Osteocyte (in vitro differentiated cells): ENCODE measurements at places on chromosomes 1 and 21. TPM values are rescaled to one million over a fixed set of nuclear protein-coding genes. Genes with fewer than 3 reads are reported as not detected.
A peak's percentile ranks its signal among the peaks of the same experiment; 100 is the strongest.

DNA sequence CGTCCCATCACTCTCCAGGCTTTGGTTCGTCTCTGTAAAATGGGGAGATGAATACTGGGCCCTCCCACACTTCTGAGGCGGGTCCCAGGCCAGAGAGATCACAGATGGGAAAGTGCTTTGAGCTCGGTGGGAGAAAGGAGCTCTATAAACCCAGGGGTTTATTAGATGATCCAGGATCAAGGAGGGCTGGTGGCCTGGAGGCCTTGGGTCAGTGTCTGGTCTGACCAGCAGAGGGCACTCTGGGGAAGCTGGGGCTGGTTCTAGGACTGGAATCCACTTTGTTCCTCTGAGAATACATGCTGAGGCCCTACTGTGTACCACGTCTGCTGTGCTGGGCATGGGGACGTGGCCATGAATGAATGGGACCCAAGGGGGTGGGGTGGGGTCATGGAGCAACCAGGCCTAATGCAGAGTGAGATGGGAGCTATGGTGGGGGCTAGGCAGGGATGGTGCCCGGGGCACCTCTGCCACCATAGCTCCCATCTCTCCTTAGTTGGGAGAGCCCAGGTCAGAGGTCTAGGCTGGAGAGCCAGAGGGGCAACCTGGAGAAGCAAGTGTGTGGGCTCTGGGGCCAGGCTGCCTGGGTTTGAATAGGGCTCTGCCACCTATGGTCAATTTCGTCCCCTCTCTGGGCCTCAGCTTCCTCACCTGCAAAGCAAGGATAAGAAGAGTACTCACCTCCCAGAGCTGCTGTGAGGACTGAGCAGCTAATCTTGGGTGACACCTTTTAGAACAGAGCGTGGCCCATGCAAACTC lies 9.0 kb upstream of the FAM131C start:
- no peak overlapping the region for H3K27ac ChIP-seq
- no peaks in the 10 kb centered on the region for H3K36me3 ChIP-seq
- H3K4me3 ChIP-seq, result no peak overlapping the region
- no peaks in the 10 kb centered on the region for H3K27me3 ChIP-seq

Gene C1QC
- total RNA-seq, result not detected in 2 replicates

DNA sequence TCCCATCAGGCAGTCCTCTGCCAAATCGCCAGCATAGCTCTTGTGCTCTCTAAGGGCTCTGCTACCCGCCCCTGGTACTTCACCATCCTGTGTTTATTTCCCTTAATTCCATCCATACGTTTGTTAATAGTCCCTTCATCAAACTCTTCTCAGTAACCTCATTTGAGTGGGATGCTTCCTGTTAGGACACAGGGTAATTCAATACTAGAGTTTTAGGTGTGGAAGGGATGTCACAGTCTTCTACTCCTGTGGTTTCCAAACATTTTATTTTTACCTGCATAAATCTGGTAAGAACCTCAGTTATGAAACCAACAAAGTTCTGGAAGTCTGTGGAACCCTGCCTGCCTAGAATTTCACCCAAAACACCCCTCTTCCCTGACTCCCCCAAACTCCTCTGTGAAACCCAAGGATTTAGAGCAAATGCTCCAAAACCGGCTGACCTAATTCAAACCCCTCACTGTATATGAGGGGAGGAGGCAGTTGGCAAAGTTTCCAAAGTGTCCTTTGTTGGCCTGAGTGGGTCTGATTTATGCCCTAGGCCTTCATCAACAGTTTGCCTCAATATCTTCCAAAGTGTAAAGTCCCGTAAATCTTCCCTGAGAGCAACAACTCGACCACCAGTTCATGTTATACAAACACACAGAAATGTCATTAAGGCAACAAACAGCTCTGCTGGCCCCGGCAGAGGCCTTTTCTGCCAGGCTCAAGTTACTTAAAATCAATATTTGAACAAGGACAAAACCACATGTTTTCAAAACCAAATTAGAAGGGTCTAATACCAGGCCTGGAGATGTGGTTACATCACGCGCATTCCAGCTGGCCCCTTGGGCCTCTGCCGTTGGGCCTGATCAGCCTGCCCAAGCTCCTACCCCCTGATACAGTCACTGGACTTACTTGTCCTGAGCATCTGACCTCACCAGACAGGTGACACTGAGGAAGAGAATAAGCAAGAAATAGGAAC lies 82.4 kb upstream of the FGGY start:
- peak; percentile 84 for DNase-seq
- H3K4me1 ChIP-seq, result peaks cover 27% of the 10 kb centered on the region

- no peak overlapping the region for H3K4me3 ChIP-seq
- no peak overlapping the region for H3K27ac ChIP-seq
- peaks cover 7% of the 10 kb centered on the region for H3K36me3 ChIP-seq
- no peak for DNase-seq
Measured at GRCh38 chr1:28266920-28267322, 7.6 kb downstream of the SESN2 start.

- H3K27ac ChIP-seq, result no peak overlapping the region
- no peaks in the 10 kb centered on the region for H3K27me3 ChIP-seq
Measured at GRCh38 chr1:19361611-19362147, 49.6 kb downstream of the SLC66A1 start.

DNA sequence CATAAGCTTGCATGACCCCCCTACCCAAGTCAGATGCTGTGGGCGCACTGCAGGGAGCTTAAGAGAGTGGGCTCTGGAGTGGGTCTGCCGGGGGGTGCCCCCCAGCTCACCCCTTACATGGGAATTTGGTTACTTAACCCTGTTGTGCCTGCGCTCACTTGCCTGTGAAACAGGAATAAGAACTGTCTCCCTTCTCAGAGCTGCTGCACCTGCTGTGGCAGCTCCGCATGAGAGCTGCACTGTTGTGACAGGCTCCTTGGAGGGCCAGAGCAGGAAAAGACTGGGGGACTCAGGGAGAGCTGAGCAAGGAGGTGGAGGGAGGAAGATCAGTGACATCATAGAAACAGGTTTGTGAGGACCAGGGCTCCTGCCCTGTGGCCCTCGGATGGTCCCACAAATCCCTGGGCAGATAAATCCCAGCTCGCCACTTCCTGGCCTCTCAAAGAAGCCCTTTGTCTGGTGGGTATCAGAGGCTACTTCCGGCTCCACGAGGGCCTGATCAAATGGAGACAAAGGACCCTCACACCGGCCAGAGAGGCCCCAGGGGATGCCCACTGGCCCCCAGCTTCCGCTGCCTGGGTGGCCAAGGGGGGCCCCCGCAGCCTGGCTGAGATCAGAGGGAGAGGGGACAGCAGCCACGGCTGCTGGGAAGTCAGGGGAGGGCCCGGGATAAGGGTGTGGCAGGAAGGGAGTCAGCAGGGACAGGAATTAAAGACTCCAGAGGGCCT lies 28.9 kb upstream of the LAPTM5 start:
- H3K4me1 ChIP-seq, result peaks cover 21% of the 10 kb centered on the region
- H3K4me3 ChIP-seq, result no peak overlapping the region
- peaks cover 8% of the 10 kb centered on the region for H3K27me3 ChIP-seq
- H3K36me3 ChIP-seq, result no peaks in the 10 kb centered on the region
- no peak for DNase-seq
- no peak overlapping the region for H3K27ac ChIP-seq

Gene BNIPL
- 0.55 and 0.81 TPM in 2 replicates for total RNA-seq

GRCh38 chr1:231272880-231273279 lies 31.9 kb downstream of the GNPAT start:
- H3K4me1 ChIP-seq, result peaks cover 3% of the 10 kb centered on the region
- no peaks in the 10 kb centered on the region for H3K27me3 ChIP-seq
- H3K36me3 ChIP-seq, result peaks cover 49% of the 10 kb centered on the region
- H3K27ac ChIP-seq, result no peak overlapping the region
- DNase-seq, result no peak
